ENCODE measurements at places on chromosomes 12 and 14.
A peak's percentile ranks its signal among the peaks of the same experiment; 100 is the strongest.

- DNase-seq: no peak
Observed at GRCh38 chr14:44736326-44736725, 225.4 kb downstream of the KLHL28 start.

DNA sequence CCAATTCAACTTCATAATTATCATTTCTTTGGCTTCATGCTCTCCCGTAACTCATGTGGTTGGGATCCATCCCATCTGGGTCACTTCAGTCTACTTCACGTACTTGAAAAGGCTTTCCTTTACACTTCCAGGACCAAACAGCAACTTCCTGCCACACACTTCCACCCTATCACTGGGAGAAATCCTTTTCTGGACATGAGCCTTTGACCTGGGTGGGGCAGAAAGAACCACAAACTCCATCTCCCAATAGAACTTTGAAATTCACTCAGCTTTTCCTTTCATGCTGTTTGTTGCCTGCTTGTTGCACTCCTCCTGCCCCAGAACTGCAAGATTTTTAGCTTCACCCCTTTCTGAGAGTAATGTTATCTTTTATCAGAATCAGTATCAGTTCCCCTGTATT lies 18.4 kb upstream of the GALNT16 start:
- no peak for DNase-seq

DNA sequence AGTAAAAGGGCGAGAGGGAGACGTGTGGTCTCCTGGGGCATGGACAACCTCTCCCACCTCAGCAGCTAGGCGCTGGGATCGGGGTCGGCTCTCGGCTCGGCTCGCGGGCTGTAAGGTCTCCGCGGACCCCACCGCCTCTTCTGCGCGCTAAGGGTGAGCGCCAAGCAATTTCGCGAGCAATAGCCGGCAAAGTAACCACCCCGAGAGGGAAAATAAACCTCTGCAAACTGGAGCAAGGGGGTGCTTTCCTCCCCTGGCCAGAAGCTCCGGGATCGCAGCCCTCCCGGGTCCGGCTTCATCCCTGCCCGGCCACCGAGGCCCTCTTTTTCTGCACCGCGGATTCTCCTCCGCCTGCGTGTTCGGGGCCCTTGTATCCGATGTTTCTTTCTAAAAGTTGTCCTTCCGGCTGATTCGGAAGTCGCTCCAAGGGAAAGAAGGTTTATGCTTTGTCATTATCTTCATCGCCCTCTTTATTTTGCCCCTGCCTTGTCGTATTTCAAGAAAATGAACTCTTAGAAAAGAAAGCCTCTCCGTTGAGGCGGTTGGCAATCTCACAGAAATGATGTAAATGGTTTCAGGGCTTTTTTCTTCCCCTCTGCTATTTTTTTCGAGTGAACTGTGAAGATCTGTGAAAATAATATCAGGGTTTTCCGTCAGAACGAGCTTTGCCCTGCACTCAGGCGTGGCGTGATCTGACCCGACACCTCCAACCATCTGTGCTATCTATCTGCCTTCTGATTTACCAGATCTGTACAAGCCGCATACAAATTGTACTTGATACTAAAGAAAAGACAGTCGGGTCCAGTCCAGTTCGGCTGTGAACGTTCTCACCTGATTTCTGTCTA lies 1.7 kb upstream of the SIX6 start:
- DNase-seq: no peak

- DNase-seq: no peak
Observed at GRCh38 chr14:99447739-99448138, 32.9 kb downstream of the SETD3 start.

GRCh38 chr12:96548384-96548783 lies 59.0 kb downstream of the CFAP54 start:
- DNase-seq: no peak

DNA sequence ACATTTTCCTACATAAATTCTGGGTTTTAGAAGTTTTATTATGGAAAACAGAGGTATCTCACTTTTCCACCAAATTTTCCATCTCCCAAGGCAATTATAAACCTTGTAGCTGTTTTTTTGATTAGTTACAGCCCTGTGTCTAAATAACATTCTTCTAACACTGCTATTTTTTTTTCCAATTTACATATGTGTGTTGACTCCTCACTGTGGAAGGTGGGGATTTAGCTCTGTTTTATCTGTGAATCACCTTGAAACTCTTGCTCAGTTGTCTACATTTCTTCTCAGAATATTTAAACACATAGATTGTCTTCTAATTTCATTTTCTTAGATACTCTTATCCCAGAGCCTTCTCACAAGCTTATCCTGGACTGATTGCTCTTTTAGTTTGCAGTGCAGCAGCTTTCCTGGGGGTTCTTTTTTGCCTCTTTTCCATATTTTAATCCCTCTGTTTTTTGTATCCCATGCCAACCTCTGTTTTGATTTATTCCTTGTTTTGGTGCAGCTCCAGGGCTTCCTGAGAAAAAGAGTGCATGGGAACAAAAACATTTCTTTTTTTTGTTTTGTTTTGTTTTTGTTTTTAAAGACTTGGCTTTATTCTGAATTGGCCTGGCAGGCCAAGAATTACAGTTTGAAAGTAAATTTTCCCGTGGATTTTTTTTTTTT lies 36.7 kb downstream of the TBC1D15 start:
- DNase-seq: no peak

DNA sequence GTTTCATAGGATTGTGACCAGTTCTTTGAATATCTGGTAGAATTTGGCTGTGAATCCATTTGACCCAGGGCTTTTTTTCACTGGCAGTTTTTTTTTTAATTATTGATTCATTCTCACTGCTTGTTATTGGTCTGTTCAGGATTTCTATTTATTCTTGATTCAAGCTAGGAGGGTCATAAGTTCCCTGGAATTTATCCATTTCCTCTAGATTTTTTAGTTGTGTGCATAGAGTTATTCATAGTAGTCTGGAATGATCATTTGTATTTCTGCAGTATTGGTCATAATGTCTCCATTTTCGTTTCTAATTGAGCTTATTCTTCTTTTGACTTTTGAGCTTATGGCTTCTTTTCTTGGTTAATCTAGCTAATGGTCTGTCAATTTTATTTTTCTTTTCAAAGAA lies 291.6 kb downstream of the AKAP6 start:
- no peak for DNase-seq

DNA sequence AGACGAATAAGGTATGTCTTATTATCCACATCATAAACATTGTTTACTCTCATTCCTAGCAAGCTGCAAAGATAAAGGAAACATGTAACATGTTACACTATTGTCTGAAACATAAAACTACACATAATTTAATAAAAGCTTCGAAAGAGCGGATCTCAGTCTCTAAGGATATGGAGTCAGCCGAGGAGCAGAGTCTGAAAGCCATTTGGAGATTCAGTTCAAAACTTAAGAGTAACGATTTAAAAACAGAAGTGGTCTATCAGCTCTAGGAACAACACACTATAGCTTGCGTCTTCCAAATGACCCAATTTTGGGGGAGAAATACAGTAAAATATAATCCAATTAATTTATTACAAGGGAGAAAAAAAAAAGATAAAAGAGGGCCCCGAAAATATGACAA lies 775 bp downstream of the NEMF start:
- no peak for DNase-seq

GRCh38 chr12:113945174-113946173 lies 20.7 kb downstream of the RBM19 start:
- no peak for DNase-seq

GRCh38 chr12:124640056-124640455 lies 72.6 kb upstream of the NCOR2 start:
- DNase-seq: peak; percentile 36

DNA sequence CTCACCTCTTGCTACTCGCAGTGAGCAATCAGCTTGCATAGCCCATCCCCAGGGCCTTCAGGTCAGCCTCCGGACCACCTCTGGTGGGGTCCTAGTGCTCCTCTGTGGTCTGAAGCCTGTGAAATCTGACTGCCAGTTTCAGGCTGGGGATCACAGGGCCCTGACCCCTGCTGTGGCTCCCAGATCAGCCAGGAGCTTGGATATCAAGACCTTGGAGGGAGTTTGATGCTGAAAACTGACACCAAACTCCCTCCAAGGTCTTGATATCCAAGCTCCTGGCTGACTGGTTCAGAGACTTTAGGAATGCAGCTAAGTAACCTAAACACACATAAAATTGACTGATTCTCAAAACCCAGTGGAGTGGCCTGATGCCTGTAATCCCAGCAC lies 19.8 kb upstream of the DHRS4 start:
- no peak for DNase-seq

DNA sequence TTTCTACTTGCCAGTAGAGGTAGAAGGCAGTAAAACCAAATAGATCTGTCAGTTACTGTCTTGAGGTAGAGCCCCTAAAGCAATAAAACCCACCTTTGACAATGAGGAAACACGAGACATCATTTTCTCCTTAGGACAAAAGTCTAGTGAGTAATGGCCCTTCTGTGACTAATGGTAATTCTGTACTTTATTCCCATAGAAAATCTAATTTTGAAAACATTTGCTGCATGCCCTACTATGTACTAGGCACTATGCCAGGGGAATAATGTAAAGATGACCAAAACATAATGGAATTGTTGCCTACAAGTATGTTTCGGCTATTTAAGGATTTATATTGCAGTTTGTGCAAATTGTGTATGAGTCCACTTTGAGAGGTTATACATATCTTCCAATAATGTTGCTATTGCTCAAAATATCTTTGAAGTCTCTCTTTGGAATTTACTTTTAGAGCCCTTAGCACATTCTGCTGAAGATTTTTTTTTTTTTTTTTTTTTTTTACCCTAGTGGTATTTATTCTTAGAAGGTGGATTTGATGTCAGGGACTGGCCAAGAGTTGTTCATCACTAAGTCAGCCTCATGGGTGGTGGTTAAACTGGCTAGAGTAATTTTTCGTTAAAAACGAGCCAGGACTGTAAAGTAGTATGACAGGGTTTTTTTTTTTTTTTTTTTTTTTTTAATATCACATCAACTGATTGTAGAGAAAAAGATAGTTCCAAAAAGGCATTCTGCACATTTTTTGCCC lies 109.7 kb downstream of the CRADD start:
- DNase-seq: no peak

GRCh38 chr12:117680312-117680711 lies 288.5 kb downstream of the KSR2 start:
- no peak for DNase-seq

- DNase-seq: no peak
Observed at GRCh38 chr14:105839425-105840265, 313.3 kb downstream of the TMEM121 start.

GRCh38 chr12:101076921-101077320 lies 133.1 kb downstream of the SLC5A8 start:
- DNase-seq: no peak

DNA sequence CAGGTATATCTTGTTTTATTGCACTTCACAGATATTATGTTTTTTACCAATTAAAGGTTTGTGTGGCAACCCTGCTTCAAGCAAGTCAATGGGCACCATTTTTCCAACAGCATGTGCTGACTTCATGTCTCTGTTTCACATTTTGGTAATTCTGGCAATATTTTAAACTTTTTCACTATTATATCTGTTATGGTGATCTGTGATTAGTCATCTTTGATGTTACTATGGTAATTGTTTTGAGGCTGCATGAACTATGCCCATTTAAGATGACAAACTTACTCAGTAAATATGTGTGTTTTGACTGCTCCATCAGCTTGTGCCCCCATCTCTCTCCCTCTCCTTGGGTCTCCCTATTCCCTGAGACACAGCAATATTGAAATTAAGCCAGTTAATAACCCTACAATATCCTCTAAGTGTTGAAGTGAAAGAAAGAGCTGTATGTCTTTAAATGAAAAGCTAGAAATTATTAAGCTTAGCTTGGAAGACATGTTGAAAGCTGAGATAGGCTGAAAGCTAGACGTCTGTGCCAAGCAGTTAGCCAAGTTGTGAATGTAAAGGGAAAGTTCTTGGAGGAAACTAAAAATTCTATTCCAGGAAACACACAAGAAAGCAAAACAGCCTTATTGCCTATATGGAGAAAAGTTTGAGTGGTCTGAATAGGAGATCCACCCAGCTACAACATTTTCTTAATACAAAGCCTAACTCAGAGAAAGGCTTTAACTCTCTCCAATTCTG lies 365.1 kb downstream of the ATP23 start:
- no peak for DNase-seq

DNA sequence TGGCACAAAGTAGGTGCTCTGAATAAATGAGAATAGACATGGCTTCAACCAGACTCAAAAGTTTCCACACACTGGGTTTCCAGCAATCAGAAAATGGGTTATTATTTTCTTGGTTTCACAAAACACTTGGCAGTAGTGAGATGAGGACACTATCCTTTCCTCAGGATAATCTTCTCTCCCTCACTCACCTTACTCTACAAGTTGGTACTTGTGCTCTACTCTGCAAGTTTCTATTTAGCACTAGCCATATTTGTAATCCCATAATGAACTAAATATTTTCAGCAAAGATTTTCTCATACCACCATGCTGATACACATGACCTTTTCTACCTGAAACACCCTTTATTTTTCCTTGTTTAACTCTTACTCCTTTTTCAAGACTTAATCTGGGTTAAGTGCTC lies 137.7 kb downstream of the FOXA1 start:
- no peak for DNase-seq

- DNase-seq: no peak
Observed at GRCh38 chr12:5560265-5560664, 128.4 kb downstream of the NTF3 start.

- no peak for DNase-seq
Observed at GRCh38 chr12:52724384-52724783, 21.1 kb upstream of the KRT77 start.

GRCh38 chr12:25001311-25001710 lies 52.4 kb upstream of the BCAT1 start:
- DNase-seq: no peak

DNA sequence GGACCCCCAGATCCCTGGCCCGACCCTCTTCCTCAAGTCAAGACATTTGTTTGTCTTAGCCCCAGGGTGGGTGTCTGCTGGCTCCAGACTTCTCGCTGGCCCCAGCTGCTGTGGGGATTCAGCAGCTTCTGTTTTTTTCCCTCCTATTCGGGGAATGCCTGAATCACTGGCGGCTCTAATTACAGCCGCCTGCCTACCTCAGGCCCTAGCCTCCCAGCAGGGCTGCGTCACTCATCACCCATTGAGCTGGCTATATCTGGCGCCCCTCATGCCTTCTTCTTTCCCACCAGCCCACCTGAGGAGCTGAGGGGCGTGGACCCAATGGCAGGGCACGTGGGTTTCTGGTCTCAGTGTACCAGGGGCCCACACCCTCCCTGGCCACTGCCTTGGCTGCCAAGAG lies 10.1 kb downstream of the KRT80 start:
- peak; percentile 87 for DNase-seq

GRCh38 chr14:75125617-75126016 lies 1.2 kb downstream of the NEK9 start:
- peak; percentile 52 for DNase-seq

DNA sequence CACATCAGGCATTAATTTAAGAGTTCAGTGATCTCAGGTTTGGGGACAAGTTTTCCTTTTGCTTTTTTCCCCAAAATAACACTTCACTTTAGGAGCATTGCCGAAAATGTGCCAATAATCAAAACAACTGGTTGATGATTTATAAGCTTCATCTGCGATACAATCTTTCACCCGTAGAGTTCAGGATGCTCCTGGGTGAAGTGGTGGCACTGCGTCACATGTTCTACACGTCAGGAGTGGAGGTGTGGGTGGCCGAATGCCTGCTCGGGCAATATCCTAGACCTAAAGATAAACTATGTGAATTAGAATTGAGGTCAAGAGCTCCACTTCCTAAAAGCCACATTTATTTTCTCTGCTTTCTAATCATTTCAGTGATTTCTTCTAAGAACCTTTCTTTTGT lies 70.9 kb upstream of the DICER1 start:
- DNase-seq: no peak

- DNase-seq: no peak
Observed at GRCh38 chr12:98803468-98804209, 158.5 kb downstream of the APAF1 start.

GRCh38 chr12:60501124-60501729 lies 905.4 kb downstream of the SLC16A7 start:
- no peak for DNase-seq
